ENCODE measurements at places on chromosomes 6 and 20. TPM values are rescaled to one million over a fixed set of nuclear protein-coding genes. Genes with fewer than 3 reads are reported as not detected.

DNA sequence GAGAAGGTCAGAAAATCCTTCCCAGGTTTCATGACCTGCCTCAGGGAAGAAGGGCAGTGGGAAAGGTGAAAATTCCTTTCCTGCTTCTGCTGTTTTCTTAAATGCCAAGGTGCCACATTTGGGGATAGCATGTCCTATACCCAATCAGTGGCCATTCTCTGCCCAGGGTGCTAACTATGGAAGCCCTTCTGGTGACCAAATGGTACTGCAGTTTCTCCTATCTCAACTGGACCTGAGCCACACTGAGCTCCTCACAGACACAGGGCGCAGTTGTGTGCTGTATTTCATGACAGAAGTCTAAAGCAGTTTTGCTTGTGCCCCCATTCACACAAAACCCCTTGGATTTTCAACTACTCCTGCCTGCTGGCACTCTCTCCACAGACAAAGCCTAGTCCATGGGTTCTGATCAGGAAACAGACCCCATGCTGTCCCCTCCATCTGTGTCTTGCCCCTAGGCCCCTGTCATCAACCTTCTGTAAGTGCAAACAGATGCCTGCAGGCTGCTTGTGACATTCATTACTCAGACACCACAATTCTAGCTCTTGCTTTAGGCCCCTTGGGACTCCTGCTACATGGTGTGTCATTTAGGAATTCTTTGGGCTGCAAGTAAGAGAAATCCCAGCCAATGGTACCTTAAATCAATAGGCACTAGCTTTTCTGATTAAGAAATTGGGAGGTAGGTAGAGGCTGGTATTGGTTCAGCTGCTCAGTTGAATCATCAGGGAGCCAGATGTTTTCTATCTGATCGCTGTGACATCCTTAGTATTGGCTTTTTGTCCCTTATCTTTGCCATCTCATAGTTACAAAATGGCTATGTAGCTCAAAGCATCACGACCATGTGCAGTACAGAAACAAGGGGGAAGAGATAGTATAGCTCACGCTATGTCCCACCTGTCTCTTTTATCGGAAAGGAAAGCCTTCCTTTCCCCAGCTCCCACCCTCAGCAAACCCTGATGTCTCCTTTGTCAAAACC, 147.8 kb downstream of the CD83 start:
- no peak for DNase-seq

GRCh38 chr6:53906103-53906502, 111.3 kb downstream of the LRRC1 start:
- DNase-seq = no peak

DNA sequence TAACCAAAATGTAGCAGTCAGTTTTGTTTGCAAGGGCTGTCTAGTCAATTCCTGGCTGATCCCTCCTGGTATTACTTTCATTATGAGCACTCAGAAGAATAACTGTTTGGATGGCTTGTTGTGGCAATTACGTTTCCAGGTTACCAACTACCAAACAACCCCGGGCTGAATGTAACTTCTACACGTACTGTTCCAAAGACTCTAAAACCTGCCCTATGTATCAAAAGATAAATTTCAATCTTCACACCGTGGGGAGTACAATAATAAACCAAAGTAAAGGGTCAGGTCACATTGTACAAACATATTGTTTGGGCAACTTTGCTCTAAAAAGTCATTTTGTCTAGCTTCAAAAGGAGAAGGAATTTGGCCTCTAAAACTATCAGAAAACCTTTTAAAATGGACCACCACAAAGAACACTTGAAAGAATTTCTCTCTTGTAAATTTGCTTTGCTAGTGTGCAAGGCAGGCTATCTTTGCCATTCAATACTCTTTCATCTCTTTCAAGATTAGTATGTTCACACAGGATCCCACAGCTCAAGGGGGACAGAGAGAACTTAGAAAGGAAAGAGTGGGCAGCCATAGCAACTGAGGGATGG, 27.6 kb downstream of the DCDC2 start:
- DNase-seq = no peak

GRCh38 chr20:20450521-20450920, 82.6 kb downstream of the INSM1 start:
- DNase-seq = no peak

Gene HLA-DQB1
- 9.7 TPM for total RNA-seq

DNA sequence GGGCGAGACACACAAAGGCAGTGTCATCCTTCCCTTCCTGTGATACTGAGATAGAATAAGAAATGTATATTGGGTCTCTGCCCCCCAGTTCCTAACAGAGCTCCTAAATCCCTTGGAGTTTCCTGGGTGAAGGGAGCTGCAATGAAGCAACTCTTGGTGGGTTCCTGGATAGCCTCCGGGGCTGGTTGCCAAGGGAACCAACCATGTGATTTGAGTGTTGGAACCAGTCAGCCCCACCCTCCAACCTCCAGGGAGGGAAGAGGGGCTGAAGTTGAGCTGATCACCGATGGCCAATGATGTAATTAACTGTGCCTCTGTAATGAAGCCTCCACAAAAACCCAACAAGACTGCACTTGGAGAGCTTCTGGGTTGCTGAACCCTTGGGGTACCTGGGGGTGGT, 116.6 kb downstream of the SLC22A3 start:
- no peak for DNase-seq

- no peak for DNase-seq
These were observed 262.0 kb downstream of the SYNE1 start for GRCh38 chr6:152375197-152375596.

GRCh38 chr6:15362274-15363160, 116.6 kb downstream of the JARID2 start:
- no peak for DNase-seq

DNA sequence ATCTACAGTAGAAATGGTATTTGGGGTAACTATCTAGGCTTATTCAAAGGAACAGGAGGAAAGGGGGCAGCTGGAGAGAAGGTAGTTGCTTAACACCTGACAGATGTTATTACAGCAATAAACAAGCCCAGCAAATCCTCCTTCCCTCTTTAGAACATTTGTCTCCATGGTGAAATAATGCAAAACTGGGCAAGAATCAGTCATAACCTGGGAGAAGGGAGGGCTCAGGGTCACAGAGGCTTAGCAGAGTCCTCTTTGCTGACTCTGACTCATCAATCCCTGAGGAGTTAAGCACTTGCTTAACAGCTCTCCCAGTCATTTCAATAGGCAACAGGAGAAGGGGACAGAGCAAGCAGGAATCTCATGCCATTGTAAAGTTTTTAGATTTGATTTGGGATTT, 230.3 kb downstream of the IBTK start:
- no peak for DNase-seq

Gene DLK2
- total RNA-seq = 1.6 TPM
